Activated CD4-positive, alpha-beta memory T cell treated with anti-CD3 and anti-CD28 coated beads for 36 hours (primary cell): ENCODE measurements at places on chromosomes 2 and 18. TPM values are rescaled to one million over a fixed set of nuclear protein-coding genes. Genes with fewer than 3 reads are reported as not detected.

DNA sequence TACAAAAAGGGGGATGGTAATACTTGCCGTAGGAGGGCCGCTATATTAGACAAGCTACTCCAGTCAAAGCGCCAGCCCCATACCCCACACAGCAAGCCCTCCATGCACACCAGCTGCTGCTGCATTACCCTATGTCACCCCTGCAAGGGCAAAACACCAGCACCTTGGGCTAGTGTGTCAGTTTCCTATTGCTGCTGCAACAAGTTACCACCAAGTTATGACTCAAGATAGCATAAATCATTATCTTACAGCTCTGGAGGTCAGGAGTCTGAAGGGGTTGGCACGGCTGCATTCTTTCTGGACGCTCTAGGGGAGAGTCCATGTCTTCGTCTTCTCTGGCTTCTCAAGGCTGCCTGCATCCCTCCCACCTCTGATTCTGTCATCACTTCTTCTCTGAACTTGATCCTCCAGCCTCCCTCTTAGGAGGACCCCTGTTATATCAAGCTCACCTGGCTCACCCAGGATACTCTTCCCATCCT lies 88.6 kb upstream of the ACAA2 start:
- no peak for DNase-seq

DNA sequence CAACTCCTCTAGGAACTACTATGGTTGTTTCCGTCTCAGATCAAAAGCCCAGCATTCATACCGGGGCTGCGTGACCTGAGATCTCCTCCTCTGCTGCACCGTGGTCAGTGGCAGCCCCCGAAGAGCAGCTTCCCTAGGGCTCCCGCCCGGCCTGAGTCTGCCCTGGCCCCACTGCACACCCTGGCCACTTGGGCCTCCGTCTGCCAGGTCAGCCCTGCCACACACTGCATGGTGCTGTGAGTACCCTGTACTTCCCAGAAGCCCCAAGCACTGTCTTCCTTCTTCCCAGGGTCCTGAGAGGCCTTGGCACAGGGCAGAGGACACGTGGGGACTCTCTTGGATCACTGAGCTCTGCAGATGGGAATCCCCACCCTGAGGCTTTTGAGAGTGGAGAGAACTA lies 81.5 kb upstream of the GPC1 start:
- no peak for DNase-seq

Gene LCT
- 0.02 TPM for total RNA-seq

DNA sequence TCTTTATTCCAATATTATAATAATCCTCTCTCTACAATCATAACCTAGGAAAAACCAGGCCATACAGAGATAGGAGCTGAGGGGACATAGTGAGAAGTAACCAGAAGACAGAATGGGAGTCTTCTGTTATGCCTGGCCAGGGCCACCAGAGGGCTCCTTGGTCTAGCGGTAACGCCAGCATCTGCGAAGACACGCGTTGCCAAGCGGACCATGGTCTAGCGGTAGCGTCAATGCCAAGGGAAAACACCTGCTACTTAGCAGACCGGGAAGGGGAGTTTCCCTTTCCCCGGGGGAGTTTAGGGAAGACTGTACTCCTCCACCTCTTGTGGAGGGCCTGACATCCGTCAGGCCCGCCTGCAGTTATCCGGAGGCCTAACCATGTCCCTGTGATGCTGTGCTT lies 36.6 kb downstream of the ARL6IP6 start:
- DNase-seq, result no peak

DNA sequence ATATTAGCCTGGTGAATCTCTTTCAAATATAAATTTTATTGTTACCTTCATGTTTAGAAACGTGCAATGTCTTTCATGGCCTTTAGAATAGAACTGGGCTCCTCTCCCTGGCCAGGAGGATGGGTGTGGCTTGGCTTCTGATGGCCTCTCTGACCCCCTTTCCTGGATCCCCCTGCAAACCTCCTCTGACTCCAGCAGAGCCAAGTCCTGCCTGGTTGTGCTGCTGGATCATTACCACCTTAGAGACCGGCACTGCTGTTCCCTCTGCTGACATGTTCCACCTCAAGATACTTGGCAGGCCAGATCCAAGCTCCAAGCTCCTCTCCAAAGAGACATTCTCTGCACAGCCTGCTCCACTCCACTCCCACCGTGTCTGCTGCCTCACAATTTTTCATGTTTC lies 823.8 kb upstream of the HS6ST1 start:
- no peak for DNase-seq

Gene ZNF519
- 15.8 TPM for total RNA-seq

Gene ACMSD
- total RNA-seq, result not detected

DNA sequence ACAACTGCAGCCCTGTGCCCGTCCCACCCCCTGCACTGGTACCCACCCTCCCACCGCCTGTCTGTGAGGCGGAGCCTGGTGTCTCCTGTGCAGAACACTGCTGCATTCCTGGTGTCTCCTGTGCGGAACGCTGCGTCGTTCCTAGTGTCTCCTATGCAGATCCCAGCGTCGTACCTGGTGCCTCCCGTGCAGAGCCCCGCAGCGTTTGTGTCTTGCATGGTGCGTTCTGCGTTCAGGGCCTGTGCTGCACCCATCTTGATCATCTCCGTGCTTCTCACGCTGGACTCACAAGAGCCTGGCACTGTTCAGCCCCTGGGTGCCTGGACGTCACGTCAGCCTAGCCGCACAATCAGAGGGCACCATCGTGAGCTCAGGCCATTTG lies 248.6 kb upstream of the SALL3 start:
- DNase-seq, result no peak

GRCh38 chr2:105737980-105738657 lies 6.6 kb upstream of the NCK2 start:
- DNase-seq, result peak; percentile 55

Gene AQP12A
- total RNA-seq, result not detected

DNA sequence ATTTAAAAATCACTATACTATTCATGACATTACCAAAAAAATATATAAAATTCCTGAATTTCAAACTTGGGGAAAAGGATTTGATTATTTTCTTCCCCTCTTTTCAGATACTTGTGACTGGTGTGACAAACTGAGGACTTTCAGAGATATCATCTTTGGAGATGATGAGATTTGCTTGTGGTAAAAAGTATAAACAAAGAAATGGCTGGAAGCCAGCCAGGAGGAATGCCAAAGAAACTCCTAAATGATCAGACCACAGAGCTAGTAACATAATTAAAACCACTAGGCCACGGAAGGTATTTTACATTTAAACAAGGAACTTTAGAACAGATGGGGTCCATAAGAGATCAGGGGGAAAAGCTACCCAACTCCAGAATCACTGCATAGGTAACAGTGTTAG lies 58.7 kb downstream of the PIGN start:
- no peak for DNase-seq

Gene CPLX4
- not detected for total RNA-seq

DNA sequence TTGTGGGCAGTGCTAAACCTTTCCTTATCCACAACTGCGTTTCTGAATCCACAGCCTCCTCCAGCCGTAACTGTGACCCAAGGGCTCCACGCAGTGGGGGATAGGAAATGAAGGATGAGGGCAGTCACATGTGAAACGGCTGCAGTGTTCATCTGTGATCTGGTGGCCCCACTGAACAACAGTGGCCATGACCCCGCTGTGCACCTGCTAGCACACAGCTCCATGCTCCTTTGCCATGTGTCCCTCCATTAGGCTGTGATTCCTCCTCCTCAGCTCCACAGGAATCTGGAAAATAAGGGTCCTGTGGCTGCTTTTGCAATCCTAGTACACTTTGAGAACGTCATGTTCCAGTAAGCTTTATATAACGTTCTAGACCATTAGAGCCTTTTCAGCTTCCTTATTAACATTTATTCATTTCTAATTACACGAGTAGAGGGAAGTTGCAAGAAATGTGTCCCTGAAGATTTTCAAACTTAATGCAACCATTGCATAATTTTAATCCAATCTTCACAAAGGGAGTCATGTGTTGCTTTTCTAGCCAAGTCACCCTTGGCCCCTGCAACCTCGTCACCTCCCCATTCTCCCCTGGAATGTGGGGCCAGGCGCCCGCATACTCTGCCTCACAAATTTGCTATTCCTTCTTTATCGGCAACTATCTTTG lies 7.1 kb upstream of the NAPG start:
- DNase-seq, result no peak

DNA sequence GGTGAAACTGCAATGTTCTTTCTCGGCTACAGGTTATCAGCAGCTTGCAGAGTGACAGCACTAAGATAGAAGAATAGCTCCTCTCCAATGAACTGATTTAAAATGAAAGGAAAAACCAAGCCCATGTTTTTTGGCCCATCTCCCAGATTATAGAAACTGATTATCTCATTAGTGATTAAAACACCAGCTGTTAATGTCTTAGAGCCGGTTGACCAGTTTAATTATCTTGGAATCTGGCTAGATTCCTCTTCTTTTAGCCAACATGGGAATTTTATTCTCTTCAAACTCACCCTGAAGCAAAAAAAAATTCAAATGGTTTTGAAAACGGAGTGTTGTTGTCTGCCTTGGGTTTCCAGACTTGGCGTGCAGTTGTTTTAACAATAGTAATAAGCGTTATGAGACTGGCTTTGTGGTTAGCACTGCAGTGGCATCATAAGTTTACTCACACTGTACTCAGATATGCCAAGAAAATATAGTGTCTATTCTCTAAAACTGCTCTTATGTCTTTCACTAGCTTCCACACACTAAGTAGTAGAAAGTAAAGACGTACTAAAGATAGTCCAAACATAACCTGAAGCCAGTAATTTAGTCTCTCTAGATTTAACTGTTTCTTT lies 665.3 kb downstream of the STK39 start:
- no peak for DNase-seq

- no peak for DNase-seq
Observed at GRCh38 chr18:23920054-23920453, 94.5 kb upstream of the TTC39C start.

GRCh38 chr18:76621782-76622495 lies 126.9 kb upstream of the ZNF516 start:
- DNase-seq, result no peak

DNA sequence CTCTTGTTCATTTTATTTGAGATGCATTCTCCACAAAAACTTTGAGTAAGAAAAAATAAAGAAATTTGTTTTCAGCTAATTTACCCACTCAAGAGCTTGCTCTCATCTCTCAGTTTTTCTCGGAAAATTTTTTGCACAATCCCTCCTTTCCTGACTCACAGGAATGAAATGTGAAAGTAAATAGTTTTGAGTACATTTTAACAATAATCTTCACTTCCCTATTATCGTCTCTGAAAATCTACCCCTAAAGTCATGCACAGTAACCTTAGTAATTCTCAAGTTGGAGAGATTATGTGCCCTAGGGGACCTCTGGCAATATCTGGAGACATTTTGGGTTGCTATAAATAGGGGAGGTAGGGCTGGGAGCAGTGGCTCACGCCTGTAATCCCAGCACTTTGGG lies 2.6 kb downstream of the CYB5A start:
- no peak for DNase-seq

DNA sequence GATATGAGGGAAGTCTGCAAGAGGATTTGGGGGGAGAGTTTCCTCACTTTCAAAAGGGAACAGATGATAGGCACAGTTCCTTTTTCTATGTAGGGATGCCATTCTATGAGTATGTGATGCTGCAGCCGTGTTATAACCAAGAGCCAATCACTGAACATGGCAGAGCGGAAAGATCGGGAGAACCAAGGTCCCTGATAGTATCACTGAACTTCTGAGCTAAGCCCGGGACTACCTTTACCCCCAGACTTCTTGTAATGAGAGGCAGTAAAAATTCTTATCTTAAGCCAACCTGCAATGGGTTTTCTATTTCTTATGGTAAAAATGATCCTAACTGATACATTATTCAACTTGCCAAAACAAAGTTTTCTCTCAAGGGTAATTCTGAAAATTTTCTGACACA lies 21.6 kb upstream of the SLC1A4 start:
- DNase-seq, result no peak

Gene NAT8
- not detected for total RNA-seq

GRCh38 chr18:29849144-29849543 lies 1193.4 kb downstream of the DSC3 start:
- no peak for DNase-seq

- DNase-seq, result no peak
Observed at GRCh38 chr2:163121483-163121882, 282.9 kb upstream of the KCNH7 start.

Gene OTOS
- total RNA-seq, result not detected

Gene KIAA2012
- total RNA-seq, result not detected

- DNase-seq, result no peak
Observed at GRCh38 chr18:60411715-60412114, 39.1 kb upstream of the MC4R start.

Gene HTR2B
- not detected for total RNA-seq

DNA sequence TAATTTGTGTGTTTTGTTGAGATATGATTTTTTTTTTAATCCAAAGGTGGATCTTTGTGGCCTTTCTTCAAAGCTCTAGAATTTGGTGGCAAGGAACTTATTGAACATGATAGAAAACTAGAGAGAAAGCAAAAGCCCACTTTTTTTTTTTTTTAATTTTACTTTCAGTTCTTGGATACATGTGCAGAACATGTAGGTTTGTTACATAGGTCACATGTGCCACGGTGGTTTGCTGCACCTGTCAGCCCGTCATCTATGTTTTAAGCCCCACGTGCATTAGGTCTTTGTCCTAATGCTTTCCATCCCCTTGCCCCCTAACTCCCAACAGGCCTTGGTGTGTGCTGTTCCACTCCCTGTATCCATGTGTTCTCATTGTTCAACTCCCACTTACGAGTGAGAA lies 135.9 kb downstream of the RHBDD1 start:
- DNase-seq, result no peak

GRCh38 chr18:40124107-40124506 lies 1830.9 kb upstream of the PIK3C3 start:
- DNase-seq, result no peak

GRCh38 chr2:59630789-59631188 lies 922.7 kb downstream of the BCL11A start:
- no peak for DNase-seq

DNA sequence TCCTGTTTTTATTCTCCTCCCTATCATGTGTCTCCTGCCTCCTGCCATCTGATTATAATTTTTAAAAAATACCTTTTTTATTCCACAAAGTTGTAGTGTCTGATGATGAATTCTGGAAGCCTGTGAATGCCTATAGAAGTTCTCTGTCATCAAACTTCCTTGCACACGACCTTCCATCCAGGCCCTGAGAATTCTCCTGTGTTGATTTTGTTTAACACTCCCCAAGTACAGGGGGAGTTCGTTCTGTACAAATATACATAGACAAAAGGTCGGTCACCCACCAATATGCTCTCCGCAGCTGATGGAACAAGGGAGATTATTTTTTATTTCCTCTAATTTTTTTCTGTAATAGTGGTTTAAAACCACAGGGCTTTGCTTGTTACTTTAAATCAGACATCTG lies 232.5 kb downstream of the PIEZO2 start:
- DNase-seq, result no peak

GRCh38 chr2:120064664-120065063 lies 51.8 kb downstream of the EPB41L5 start:
- no peak for DNase-seq

DNA sequence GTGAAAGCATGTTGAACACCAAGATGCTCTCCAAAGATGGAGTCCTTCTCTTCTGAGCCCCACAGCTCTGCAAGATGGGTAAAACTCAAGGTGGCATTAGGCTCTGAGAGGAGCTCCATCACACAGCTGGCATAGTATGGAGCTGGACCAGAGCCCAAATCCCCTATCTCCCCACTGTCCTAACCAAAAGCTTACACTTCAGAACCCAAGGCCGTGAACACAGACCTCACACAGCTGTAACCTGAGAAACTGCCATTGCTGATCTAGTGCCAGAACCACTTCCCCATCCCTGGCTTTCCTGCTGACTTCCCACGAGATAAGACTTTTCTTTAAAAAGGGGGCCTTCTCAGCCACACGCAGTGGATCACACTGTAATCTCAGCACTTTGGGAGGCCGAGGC lies 25.0 kb downstream of the TTC32 start:
- DNase-seq, result no peak

Gene SLC39A10
- 37.4 TPM for total RNA-seq

- no peak for DNase-seq
Observed at GRCh38 chr2:118224895-118225311, 136.6 kb downstream of the INSIG2 start.

Gene HRH4
- 0.43 TPM for total RNA-seq

Gene DSG2
- total RNA-seq, result 0.19 TPM
